ENCODE measurements at places on chromosomes 16 and 17.

GRCh38 chr16:61813339-61813738 is 222.9 kb downstream of the CDH8 start:
- no peak for DNase-seq

GRCh38 chr16:79067600-79067999 is 532.9 kb downstream of the MAF start:
- DNase-seq = no peak

DNA sequence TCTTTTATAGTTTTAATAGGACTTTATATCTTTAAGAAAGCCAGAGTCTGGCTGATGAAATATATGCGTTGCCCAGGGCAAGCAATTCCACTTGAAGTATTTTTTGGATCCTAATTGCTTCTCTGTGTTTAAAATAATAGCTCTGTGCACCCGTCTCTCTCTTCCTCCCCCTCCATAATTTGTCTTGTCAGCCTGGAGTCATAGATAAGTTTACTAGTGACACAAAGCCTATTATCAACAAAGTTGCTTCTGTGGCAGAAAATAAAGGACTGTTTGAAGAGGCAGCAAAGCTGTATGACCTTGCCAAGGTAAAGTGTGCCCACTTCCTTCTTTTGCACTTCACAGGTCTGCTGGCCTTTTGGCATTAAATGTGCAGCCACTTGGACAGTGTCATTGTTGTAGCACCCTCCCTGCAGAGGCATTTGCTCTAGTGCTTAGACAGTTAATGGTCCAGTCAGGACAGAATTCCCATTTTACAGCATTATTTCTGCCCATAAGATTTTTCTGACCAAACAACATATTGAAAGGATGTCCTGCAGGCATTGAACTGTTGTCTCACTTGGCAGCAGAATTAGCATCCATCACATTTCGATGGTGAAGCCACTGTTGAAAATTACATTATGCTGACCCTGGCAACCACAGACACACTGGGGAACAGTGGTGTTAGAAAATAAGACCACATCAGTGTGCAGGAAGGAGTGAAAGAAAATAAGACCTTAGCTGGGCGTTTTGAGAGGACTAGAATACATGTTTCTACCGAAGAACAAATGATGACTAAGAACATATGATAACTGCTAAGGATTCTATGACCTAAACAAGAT is 28.4 kb upstream of the SLC12A3 start:
- no peak for DNase-seq

DNA sequence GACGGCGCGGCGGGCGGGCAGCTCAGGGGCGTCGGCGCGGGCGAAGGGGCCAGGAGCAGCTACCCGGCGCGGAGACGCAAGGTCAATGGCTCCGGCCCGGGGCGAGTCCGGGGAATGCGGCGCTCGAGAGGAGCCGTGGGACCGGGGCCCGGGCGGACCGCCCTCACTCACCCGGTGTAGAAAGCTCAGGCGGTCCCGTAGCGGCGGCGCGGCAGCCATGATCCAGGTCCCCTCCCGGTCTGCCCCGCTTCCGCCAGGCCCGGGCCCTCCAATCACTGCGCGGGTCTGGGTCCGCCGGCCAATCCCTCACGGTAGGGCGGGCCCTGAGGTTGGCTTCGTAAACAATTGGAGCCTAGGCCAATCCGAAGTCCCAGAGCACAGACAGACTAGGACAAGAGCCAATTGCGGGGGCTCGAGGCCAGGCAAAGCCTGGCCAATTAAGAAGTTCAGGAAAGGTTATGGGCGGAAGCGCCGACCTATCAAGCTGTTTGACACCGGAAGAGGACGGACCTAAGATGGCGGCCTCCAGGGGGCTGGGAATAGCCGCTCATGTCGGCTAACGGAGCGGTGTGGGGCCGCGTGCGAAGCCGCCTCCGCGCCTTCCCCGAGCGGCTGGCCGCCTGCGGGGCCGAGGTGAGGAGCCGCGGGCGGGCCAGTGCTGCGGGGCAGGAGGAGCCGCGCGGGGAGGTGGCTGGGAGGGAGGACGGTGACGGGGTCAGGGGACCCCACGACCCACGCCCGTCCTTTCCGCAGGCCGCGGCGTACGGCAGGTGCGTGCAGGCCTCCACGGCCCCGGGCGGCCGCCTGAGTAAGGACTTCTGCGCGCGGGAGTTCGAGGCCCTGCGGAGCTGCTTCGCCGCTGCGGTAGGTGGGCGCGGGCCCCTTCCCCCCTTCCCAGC is at the start of the genes NDUFAF8 and TEPSIN:
Gene NDUFAF8 (plus strand): TSS at position 504 of the 899 bp plus-strand sequence. CDS start 46 bp downstream, at position 550.
Gene TEPSIN (minus strand): TSS at position 241 of the 899 bp plus-strand sequence. CDS start 22 bp downstream, at position 219.
- DNase-seq = peak; percentile 98

- no peak for DNase-seq
These were observed 110.9 kb upstream of the NUDT7 start for GRCh38 chr16:77611386-77611785.

DNA sequence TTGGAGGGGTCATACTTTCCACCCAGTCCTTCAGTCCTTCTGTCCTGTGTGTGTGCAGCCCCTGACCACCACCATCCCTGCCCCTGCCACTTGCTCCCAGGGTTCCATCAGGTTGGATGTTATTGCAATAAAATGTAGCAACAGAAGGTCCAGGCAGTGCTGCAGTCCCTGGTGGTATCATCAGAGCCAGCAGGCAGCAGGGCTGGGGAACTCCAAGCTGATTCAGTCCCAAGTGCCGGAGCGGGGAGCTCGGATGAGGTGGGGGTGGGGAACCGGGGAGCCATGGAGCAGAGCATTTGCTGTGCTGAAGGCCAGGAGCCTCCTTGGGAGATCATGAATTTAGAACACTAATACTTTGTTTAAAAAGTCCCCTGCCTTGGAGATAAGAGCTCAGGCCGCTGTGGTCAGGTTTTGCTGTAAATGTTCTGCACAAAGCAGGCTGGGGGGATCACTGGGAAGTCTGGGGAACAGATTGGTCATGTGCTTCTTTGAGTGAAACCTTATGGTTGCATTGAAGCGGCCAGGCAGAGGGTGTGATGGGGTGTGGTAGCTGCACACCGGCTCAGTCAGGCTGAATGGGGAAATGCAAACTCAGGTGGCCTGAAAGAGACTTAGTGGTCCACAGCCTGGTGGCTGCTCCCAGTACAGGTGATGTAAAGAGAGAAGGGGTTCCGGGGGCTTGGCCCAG is 225.9 kb downstream of the SEC14L1 start:
- no peak for DNase-seq

DNA sequence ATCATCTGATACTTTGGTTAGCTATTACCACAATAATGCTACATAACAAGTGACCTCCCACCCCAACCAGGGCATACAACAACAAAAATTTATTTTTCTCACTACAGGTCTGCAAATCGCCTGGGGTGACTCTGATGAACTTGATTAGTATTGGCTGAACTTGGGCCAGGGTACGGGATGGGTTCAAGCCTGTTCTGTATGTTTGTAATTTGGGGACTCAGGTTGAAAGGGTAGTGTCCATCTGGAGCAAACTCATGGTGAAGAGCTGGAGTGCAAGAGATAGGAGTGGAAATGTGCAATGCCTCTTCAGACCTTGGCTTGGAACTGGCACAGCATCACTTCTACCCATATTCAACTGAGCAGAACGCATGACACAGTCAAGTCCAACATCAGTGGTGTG is 16.3 kb upstream of the NKD1 start:
- DNase-seq = no peak

- DNase-seq = no peak
These were observed 497 bp upstream of the SLC38A7 start for GRCh38 chr16:58685084-58685449.

DNA sequence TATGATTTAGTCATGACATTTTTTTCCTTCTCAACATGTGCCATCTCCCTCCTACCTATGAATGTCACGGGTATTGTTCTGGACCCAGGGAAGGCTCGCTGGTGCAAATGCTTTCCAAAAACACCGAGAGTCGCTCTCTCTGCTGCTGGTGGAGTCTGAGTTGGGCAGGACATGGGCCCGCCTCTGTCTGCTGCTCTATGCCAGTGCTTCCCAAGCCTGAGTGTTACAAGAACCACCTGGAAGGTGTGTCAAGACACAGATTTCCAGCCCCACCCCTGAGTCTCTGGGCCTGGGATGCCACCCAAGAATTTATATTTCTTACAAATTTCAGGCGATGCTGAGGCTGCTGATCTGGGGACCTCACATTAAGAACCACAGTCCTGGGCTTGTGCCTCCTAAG is 9.1 kb downstream of the JPH3 start:
- DNase-seq = no peak

DNA sequence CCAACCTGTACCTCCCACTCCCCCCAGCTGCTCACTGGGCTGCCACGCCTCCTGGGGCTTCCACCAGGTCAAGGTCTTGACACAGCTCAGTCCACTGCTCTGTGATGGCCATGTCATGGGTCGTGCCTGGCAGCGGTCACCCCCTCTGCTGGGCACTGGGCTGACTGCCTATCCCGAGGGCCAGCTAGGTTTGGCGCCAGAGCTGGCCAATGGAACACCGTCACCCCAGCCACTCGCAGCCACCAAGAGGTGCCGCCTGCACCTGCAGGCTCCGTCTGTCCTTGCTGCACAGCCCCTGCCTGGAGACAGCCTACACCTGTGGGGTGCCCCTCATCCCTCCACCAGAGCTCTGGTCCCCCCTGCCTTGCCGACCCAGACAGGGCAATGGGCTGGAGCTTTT is 4.5 kb upstream of the RAB40C start:
- no peak for DNase-seq

GRCh38 chr17:74808714-74809430 is 32.7 kb upstream of the NAT9 start:
- no peak for DNase-seq

DNA sequence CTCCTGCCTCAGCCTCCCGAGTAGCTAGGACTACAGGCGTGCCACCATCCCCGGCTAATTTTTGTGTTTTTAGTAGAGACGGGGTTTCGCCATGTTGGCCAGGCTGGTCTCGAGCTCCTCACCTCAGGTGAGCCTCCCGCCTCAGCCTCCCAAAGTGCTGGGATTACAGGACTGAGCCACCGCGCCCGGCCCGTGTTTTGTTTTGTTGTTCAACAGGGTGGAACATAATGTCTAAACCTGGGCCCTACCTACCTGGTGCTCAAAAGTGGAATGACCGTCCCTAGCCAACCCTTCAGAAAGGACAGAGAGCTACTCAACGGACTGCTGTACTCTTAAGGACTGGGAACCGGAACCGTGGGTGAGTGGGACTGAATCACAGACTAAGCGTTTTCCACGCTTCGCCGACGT is 772 bp upstream of the KIF22 start:
- DNase-seq = no peak

DNA sequence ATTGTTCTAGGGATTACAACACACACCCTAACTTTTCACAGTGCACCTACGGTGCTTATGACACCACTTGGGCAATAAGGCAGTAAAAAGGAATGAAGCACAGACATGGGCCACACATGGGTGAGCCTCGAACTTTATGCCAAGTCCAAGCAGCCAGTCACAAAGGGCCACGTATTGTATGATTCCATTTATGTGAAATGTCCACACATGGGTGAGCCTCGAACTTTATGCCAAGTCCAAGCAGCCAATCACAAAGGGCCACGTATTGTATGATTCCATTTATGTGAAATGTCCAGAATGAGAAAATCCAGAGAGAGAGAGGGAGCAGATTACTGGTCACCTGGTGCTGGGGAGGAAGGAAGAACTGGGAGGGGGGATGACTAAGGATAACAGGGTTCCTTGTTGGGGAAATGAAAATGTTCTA is 22.2 kb downstream of the RMI2 start:
- DNase-seq = no peak

GRCh38 chr16:73056921-73057290 is 9.0 kb upstream of the ZFHX3 start:
- DNase-seq = no peak

GRCh38 chr17:34451313-34451712 is 88.3 kb upstream of the CCL1 start:
- DNase-seq = no peak

DNA sequence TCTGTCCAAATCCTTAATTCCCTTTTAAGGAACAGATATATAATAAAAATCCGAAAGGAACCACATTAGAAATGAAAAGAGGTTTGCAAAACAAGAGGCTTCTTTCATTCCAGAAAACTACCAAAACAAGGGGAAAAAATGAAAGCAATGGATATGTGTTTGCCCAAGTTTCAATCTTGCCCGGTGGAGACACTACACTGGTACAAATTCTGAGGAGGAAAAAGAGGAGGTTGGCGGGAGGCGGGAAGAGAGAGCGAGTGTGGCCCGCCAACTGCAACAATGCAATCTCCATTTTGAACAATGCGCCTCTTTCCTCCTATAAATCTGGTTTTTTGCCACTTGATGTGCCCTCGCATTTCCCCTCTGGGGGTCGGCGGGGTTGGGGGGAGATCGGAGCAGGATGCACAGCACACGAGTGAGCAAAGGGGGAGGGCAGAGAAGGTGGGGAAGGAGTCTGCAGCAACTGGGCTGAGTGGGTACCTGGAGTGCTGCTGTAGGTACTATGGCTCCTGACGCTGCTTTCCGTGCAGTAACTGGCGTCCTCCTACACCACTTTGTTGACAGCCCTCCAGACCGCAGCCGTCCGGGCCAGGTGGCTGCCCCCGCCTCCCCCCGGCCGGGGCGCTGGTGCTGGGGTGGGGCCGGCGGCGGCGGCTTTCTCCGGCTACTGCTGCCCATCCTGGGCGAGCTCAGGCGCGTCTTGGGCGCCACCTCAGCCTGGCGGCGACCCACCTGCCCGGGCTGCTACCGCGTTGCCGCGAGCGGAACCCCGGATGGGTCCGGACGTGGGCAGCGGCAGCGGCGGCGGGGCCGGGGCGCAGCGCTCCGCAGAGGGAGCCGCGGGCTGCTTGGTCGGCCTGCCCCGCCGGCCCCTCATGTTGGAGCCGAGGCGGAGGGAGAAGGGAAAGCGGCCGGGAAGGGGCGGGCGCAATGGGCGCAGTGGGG is 93.8 kb upstream of the PLEKHM1 start:
- DNase-seq = peak; percentile 82

DNA sequence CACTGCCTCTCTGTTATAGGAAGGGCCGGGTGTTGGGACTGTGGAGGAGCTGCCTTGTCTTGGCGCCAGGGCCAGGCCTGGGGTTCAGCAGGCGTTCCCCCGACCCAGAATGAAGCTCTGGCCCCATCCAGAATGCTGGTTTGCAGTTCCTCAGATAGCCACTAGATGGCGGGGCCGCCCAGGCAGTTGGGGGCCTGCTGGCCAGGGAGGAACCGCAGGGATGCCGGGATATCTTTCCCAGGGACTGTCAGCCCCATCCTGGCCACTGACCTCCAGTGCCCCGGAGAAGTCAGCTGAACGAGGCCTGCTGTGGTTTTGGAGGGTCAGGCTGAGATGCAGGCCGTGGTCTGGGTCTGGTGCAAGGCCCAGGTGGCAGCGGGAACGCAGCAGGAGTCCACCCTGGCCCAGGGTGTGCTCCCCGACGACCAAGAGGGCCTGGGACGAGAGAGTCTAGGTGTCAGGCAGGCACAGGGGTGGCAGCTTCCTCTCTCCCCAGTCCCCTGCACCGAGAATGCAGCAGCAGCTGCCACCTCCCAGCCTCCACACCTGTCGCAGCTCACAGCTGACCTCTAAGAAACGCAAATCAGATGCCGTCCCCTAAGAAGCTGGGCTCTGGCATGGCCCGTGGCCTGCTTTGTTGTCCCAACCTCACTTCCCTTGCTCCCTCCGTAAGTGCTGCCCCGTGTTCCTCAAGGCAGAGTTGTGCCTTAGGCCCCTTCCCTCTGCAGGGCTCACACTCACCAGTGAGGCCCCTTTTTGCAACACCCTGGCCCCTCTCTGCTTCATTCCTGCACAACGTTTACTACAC is 51.2 kb downstream of the RMI2 start:
- DNase-seq = peak; percentile 33

- no peak for DNase-seq
These were observed 17.4 kb downstream of the GAA start for GRCh38 chr17:80118601-80119270.

GRCh38 chr17:61393904-61394629 is 5.6 kb upstream of the TBX2 start:
- DNase-seq = no peak

GRCh38 chr16:14302399-14303181 is 231.5 kb downstream of the MRTFB start:
- no peak for DNase-seq
